ENCODE measurements at places on chromosomes 5 and 9.
A peak's percentile ranks its signal among the peaks of the same experiment; 100 is the strongest.

- DNase-seq, result no peak
Observed at GRCh38 chr5:116626945-116627679, 52.5 kb upstream of the SEMA6A start.

DNA sequence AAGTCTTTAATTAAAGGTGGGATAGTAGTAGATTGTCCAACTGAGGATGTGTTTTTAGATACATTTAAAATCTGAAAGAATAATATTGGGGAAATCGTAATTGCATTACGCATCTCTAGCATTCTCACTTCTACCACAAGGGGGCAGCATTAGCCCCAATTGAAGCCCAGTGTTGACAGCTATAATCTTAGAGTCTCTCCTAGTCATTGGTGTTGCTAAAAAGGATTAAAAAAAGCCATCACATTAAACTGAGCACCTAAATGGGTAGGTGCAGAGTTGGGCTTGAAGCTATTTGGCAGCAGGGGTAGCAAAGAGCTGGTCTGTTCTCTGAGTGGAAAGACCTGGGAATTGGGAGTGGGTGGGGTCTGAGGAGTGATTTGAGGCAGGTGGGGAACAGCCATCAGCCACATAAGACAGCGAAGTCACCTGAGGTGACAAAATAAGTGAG, 177.2 kb downstream of the OSTF1 start:
- peak; percentile 43 for DNase-seq

GRCh38 chr5:163885117-163885516, 379.7 kb downstream of the MAT2B start:
- no peak for DNase-seq

- DNase-seq, result no peak
Observed at GRCh38 chr5:119318256-119318894, 37.4 kb upstream of the TNFAIP8 start.

- peak; percentile 86 for DNase-seq
Observed at GRCh38 chr5:167720676-167721260, 570.7 kb upstream of the WWC1 start.

DNA sequence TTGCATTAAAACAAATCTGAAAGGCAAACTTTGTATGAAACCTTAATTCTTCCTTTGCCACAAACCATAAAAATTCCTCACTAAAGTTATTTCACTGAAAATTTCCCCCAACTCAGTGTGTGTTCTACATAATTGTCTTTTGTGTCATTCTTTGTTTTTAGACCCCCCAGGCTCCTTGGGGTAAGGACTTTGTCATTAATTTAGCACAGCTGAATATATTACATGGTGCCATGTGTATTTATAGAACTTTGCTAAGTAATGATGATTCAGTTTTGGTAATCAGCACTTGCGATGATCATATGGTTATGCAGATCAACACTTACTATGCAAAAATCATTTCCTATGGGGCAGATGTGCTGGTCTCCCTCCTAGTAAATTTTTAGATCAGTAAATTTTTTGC, 712.1 kb upstream of the MEF2C start:
- DNase-seq, result no peak

DNA sequence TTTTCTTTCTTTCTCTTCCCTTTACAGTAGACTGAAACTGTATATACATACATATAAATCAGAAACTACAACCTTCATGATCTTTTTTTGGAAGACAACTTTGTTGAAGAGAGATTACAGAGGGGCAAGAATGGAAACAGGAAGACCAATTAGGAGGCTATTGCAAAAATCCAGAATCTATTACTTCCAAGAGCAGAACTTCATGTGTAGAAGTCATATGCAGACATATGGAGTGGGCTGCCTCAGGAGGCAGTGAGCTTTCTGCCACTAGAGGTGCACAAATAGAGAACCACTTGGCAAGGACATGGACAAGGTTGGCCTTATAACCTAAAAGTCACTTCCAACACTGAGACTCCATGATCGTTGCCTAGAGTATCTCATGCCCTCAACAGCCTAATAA, 157.8 kb upstream of the NR4A3 start:
- DNase-seq, result no peak

DNA sequence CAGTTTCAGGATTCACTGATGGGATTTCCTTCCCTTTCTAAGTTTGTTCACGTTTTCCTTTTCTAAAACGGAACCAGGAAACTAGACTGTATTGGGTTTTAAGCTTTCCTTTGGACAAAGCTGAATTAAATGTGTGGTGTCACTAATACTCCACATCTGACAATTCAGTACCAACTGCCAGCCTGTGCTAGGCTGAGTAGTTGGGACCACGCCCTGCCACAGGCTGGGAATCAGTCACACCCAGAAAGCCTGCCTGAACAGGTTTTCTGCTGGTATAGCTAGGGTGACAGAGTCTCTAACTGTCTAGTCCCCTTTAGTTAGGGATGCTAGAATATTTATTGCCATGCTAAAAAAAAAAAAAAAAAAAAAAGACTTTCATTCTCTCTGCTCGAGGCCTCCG, 15.6 kb downstream of the SPACA9 start:
- no peak for DNase-seq

DNA sequence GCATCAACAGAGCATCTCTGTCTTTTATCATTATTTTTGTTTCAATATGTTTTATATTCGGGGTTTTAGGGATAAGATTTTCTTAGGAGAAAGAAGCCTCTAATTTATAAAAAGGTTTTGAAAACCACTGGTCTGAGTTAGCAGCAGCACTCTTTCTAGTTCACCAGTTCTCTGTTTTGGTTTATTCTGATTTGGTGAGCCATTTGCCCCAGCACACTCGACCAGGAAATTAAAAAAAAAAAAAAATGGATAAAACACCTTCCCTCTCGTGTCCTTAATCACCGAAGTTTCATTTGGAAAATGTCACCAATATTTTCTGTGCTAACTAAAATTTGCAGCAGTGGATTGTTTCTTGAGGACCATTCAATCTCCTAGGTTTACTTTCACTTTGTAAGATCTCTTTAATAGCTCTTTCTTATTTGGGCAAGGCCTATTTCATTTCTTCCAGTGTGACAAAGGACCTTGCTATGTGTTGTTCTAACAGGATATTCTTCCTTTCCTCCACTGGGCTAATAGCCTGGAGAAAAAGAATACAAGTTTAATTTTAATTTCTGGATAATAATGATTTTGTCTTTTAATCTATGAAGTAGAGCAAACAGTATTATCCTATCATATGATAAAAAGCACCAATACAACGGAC, 57.8 kb upstream of the ANXA1 start:
- DNase-seq, result peak; percentile 48

DNA sequence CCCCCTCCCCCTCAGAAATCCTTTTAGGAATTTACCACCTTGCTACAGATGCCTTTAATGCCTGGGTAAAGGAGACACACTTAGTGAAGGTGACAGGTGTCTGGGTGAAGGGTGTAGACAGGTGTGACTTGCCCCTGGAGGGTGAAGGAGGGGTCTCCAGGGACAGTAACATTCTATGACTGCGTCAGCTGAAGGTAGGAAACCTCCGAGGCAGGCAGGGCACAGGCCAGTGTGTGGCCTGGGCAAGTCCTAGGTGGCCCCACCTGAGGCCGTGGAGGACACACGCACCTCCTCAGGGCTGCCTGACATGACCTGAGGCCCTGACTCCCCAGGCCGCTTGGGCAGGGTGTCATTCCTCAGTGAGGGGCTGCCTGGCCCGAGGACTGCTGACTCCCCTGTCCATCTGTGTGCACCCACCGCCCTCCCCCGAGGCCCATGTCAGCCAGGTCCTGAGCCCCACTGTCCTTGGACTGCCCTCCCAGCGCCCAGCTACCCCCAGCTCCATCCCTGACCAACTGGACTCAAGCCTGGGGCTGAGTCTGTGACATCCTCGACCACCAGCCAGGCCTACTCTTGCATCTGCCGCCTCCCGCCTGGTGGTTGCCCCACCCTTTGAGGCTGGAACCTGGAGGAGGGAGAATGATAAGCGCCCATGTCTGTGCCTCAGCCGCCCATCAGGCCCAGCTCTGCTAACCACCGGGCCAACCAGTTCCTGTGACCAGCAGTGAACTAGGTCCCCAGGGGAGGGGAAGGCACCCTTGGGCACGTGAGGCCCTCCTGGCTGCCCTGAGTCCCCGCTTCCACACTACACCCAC, 18.4 kb downstream of the CARD19 start:
- DNase-seq, result no peak

DNA sequence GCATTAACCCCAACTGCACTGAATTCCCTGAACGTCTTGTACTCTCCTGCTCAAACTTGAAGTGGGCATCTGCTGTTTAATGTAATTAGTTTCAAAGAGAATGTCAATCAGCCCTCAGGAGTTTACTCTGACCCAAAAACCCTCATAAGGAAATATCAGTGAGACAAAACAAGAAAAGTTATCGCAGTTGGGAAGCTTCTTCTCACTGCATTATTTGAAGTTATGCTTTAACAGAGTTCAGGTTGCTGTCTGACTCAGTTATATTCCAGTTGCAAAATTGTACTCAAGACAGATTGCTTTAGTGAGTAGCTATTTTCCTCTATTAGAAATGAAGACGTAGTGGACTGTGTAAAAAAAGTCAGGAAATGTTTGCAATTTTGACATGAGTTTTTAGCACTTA, 52.1 kb downstream of the PPIC start:
- no peak for DNase-seq

- DNase-seq, result no peak
Observed at GRCh38 chr5:154849264-154849785, 1.1 kb downstream of the FAXDC2 start.

GRCh38 chr5:74161170-74161569, 479.4 kb downstream of the ENC1 start:
- DNase-seq, result peak; percentile 74

DNA sequence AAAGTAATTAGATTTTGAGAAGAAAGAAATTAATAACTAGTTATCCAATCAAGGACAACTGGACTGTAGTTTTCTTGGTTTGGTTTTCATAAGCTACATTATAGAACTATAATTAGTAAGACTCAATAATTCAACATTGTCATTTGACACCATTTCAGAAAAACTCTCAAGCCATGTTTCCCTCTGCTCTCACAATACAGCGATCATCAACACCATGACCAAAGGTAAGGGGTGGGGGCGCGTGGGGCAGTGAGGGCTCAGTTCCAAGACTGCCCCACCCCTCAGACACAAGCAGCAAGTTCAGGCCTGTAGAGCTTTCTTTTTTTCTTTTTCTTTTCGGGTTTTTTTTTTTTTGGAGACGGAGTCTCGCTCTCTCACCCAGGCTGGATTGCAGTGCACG, 6.4 kb downstream of the CMBL start:
- DNase-seq, result no peak

DNA sequence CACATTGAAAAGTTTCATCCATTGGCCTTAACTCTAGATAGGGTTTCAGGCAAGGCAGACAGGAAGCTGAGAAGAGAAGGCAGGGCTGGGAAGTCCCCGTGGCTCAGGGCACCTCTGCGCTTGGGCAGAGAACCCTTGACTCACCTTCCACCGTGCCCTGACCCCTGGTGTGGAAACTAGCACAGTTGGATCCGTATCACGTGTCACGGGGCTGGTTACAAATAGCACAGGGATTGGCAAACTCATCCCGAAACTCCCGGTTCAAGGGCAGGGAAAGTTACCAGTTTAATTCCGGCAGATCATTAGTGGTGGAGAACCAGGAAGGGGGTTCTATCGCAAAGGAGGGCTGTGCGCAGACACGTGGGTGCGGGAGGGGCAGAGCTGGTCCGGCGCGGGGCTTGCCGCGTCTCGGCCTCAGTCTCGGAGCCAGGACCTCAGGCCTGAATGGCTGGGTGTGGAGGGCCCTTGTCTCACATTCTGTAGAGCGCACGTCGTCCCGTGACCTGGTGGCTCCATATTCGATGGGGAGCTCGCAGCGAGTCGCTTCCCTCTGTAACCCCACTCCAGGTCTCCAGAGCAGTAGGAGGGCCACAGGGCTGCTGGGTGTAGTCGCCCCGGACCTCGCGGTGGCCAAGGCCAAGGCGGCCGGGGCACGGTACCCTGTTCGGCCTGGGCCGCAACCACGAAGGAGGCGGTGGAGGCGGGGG, 771 bp upstream of the TMEM171 start:
- no peak for DNase-seq

DNA sequence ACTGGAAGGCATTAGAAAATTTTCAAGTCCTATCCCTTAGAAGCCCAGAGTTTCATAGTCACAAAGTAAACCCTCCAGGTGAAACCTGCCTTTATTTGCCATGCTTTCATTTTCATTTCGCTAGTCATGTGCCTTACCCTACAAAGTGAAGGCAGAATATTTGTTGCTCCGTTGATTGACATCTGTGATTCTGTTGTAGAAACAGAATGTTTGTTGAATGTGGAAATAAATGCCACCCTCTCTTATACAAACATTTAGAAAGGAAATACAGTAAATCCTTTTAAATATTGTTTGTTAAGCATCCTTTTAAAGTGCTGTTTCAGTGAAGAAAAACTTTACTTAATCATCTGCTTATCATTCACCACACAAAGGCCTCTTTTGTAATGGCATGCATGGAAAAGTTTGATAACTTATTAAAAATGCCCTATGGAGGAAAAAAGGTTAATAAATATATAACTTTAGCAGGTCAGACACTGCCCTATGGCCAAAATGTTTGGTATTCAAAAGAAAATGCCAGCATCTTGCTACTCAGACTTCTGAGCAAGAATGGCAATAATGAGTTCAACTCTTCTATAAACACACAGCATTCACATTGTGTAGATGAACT, 34.3 kb upstream of the CAST start:
- peak; percentile 12 for DNase-seq

GRCh38 chr5:155082401-155082800, 68.8 kb downstream of the KIF4B start:
- peak; percentile 92 for DNase-seq

DNA sequence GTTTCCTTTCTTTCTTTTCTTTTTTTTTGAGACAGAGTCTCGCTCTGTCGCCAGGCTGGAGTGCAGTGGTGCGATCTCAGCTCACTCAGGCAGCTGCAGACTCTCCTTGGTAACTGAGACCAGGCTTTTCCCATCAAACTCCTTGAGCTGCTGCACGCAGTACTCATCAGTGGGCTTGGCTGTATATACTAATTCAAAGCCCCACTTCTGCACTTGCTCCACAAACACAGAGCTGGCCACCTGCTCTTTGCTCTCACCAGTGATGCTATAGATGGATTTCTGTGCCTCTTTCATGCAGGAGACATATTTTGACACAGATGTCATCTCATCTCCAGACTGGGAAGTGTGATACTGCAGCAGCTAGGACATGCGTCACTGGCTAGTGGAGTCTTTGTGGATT, 252.7 kb downstream of the AP3B1 start:
- DNase-seq, result no peak

DNA sequence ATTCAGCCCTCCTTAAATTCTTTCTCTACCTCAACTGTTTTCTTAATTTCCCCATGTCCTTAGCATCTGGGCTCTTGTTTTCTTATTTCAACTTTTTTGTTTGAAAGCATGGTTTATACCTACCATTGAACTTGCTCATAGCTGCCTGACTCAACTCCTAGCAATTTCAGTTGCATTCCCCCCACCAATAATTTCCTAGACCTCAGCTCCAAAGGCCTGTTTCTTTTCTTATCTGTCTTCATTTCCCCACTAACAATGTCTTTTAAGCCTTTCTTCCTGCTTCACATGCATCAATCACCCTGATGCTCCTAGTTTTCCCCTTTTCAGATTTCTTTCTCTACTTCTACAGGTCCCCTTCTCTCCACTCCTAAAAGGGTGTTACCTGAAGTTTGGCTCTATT, 129.7 kb upstream of the PDE4D start:
- DNase-seq, result peak; percentile 64

- no peak for DNase-seq
Observed at GRCh38 chr5:50501491-50502228, 60.6 kb upstream of the EMB start.

- peak; percentile 8 for DNase-seq
Observed at GRCh38 chr5:91541696-91542095, 158.6 kb upstream of the ARRDC3 start.

GRCh38 chr9:38208206-38208901, 139.3 kb upstream of the SHB start:
- no peak for DNase-seq
